ENCODE measurements at places on chromosomes 7 and 10.

DNA sequence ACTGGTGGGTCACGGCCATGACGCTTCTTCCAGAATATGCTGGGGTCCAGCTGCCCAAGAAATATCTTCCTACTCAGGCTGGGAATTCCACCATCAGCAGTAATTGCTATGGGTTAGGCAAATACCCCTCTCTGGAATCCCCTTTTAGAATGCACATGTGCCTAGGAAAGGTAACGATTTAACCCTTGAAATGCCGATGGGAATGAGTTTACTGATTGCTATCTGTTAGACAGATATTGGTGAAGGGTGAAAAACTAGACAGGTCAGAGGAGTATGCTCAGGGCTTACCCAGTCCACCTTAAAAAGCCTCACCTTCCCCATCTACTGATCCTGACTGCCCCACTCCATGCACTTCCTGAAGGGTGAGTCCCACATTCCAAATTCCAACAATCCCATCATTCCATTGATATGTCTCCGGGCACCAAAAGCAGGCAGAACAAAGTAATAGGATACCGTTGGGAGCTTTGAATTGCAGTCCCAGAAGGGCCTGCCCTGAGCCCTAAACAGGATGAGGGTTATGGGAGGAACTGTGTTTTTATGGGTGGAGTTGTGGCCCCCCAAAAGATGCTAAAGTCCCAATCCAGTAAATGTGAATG, 59.3 kb downstream of the DLG5 start:
- no peak for DNase-seq

- DNase-seq: no peak
Measured at GRCh38 chr10:77526868-77527617, 110.6 kb downstream of the KCNMA1 start.

- DNase-seq: no peak
Measured at GRCh38 chr10:45249978-45250693, 65.3 kb downstream of the OR13A1 start.

DNA sequence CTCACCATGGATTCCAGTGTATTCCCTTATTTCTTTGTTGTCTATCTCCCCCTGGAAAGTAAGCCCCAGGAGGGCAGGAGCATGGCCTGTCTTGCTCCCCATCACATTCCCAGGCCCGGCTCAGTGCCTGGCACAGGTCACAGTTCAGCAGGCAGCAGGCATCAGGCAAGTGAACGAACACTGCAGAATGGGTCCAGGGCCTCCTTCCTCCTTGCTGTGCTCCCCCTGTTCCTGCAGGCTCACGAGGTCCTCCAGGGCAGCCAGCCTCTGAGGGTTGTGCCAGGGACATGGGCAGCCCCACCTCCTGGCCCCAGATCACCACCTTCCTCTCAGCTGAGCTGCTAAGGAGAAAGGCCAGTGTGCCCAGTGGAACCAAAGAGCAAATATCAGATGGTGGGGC, 41.8 kb downstream of the PDLIM1 start:
- DNase-seq: no peak

GRCh38 chr7:132580277-132580676, 4.0 kb upstream of the PLXNA4 start:
- DNase-seq: no peak

GRCh38 chr10:117552701-117553141, 10.2 kb downstream of the EMX2 start:
- DNase-seq: no peak
